ENCODE measurements at places on chromosomes 16 and 17.

- DNase-seq: no peak
These were observed 22.8 kb downstream of the GJC1 start for GRCh38 chr17:44807093-44807816.

DNA sequence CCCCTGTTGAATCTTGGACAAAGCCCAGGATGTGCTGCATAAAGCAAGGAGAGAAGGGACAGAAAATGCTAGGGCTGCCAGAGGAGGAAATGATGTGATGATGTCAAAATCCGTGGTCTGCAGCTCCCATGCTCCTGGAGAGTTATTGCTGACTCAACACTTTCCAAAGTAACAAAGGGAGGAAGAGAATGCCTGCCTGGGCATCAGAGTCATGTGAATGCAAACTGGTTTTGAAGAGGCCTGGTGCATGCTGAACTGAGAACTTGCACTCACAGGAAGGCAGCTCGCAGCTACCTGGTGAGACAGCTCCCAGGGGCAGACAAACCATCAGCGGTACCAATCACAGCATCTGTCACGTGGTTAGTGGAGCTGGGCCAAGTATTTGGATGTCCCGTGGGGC is 2.8 kb downstream of the MARVELD3 start:
- no peak for DNase-seq

DNA sequence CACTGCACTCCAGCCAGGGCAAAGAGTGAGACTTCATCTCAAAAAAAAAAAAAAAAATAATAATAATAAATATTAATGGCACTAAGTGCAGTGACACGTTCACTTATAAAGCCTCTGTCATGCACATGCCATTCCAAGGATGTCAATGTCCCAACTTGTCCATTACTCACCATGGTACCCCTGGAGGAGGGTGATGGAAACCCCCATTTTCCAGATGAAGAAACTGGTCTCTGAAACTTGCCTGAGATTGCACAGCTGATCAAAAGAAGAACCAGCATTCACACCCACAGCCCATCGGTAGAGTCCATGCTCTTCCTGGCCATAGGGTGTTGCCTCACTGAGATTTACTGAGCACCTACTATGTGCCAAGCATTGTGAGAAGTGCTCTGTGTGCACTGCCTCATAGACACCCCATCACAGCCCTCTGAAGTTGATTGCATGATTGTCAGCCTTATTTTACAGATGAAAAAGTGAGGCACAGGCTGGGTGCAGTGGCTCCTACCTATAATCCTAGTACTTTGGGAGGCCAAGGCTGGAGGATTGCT is 123.7 kb downstream of the ABCC1 start:
- DNase-seq: no peak

GRCh38 chr16:28977703-28978662 is 3.4 kb downstream of the SPNS1 start:
- no peak for DNase-seq

All from NCI-H446 treated with DMSO at 0.1 percent for 48 hours (cell line).